ENCODE measurements at places on chromosomes 2 and 18.
A peak's percentile ranks its signal among the peaks of the same experiment; 100 is the strongest.

DNA sequence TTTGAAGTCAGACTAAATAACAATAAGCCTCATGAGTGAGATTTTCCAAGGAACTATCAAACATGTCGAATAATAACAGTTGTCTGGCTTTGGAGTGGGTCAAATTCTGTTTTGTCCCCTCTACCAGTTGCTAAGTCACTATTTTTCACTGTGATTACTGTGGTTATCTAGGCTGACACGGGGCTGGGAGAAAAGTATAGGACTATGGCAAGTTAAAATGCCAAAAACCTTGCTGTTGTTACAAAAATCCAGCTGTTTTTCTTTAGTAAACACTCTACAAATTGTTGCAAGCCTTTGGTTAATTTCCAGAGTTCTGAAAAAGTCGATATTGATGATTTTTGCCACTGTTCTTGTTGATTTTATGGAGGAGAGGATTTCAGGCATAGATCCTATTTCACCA is 1.5 kb downstream of the CFAP210 start:
- DNase-seq, result no peak

DNA sequence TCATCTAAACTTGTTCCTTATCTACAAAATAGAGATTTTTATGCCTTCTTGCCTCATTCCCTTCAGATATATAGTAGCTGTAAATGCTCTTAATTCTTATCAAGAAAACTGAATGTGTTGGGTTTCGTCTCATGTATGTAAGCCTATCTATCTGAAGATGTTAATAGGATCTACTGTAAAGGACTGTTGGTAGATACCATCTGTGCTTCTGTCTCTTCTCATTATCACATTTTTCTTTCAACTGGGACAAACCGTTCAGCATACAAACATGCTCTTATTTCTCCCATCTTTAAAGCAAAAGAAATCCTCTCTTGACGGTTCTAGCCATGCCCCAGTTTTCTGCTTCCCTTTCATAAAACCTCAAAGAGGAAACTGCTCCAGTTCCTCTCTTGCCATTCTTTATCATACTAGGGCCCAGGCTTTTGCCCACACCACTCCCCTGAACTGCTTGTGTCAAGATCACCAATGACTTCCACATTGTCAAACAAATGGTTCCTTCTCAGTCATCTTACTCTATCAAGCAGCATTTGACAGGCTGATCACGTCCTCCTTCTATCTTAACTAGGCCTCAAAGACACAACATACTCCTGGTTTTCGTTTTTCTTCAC is 88.7 kb downstream of the ARHGEF33 start:
- DNase-seq, result no peak

DNA sequence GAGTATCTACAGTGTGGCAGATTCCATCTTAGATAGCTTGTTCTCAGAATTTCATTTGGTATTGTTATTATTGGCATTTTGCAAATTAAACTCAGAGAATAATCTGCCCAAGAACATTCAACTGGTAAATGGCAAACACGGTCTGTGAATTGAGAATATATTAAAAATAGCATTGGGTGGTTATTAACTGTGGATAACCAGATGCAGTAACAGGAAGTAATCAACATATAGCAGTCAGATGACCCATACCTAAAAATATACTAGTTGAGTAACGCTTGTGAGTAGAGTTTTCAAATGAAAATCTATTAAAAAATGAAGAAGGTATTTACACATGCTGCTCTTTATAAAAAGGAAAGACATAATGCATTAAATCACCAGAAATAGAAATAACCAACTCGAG is 129.5 kb downstream of the ZNF804A start:
- no peak for DNase-seq

DNA sequence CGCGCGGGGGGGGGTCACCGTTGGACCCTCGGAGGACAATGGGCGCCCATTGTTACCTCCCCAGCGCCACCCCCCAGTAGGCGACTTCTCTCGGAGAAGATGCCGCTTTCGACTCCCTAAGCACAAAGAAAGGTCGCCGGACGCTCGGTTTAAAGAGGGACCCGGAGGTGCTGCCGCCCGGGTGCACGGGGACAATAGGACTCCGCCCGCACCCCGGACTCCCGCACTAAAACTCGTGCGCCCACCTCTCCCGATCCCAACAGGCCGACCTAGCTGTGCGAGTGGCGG is 318 bp upstream of the CDC42EP3 start:
- no peak for DNase-seq

- no peak for DNase-seq
These were observed 72.4 kb downstream of the PRKCE start for GRCh38 chr2:45723857-45724256.

- no peak for DNase-seq
These were observed 14.7 kb downstream of the RALB start for GRCh38 chr2:120267348-120267747.

DNA sequence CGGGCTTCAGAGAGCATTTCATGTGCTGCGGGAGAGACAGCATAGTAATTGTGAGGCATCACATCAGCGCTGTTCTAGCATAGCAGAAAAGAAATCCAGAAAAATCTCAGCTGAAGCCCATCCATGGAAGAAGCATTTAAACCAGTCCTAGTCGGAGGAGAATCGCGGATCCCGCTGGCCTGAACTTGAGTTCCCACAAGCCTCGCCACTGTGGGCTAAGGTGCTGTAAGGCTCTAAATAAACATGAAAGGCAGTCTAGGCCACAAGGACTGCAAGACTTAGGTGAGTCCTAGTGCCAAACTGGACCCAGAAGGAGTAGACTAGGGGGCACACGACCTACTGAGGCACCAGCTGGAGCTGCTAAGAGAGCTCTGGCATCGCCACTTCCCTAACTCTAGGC is 1225.3 kb upstream of the CHAC2 start:
- DNase-seq, result no peak

- no peak for DNase-seq
These were observed 102.8 kb downstream of the SMAD7 start for GRCh38 chr18:48847807-48848486.

DNA sequence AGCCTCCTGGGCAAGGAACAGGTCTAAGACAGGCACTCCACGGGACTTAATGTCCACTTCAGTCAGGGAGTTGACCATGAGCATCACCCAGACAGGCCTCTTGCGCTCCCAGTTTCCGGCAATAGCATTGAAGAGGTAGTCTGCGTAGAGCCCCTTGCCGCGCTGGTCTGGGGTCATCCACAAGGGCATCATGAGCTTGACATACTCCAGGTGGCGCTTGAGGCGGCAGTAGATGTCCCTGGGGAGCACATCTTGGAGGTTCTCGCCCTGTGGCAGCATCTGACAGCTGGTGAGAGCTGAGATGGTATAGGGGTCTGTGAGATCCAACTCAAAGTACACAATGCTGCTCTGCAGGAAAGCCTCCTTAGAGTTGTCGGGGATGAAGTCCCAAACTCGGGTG is 10.6 kb downstream of the TRABD2A start:
- no peak for DNase-seq

GRCh38 chr18:76491473-76491775 is 3.6 kb downstream of the ZNF516 start:
- DNase-seq, result peak; percentile 21

DNA sequence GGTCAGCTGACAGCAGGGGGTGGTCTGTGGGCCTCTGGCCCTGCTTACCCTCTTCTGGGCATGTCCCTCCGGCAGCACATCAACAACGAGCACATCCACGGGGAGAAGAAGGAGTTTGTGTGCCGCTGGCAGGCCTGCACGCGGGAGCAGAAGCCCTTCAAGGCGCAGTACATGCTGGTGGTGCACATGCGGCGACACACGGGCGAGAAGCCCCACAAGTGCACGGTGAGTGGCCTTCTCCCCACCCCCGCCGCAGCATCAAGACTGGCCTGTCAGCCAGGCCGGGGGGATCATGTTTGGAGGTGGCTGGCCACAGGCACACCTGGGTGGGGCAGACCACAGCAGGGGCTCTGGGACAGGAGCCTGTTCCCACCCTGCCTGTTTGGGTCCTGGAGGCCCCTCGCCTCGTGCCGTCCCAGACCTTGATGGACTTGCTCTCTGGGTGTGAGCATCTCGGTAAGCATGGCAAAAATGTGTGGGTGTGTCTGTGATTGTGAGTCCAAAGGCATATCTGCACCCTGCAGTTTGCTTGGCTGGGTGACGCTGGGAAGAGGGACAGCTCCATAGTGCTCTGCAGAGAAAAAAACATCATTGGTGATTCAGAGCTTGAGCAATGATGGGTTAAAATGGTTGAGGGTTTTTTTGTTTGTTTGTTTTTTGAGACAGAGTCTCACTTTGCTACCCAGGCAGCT is 242.8 kb downstream of the GLI2 start:
- DNase-seq, result no peak

- DNase-seq, result no peak
These were observed 23.7 kb downstream of the RTP5 start for GRCh38 chr2:241893265-241893664.

DNA sequence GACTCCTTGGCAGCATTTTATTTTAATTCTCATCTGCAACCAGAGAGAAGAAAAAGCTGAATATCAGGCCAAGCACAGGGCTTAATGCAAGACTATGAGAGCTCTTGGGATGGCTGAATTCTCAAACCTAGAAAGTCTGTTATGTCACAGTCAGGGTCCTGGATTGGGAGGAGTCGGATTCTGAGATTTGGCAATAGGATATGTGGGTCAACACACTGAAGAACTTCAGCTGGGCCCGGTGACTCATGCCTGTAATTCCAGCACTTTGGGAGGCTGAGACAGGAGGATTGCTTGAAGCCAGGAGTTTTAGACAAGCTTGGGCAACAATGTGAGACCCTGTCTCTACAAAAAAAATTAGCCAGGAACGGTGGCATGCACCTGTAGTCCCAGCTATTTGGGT is 102.4 kb downstream of the COL3A1 start:
- DNase-seq, result no peak

GRCh38 chr2:6793371-6793770 is 72.3 kb downstream of the CMPK2 start:
- no peak for DNase-seq

DNA sequence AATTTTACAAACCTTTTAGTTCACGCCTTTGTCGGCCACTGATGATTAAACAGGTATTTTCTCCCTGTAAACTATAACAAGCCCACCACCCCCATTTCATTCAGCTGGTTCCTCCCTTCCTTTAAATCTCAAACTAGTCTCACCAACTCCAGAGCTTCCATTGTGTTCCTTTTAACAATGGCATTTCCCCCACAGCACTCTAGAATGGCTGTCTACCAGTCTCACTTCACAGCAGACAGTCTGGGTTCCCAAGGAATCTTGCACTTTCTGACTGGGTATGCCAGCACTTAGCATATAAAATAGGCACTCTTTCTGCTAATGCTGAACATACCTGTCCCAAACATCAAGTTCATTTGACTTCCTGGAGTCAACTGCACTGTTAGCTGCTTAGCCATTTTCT is 75.3 kb downstream of the CCDC93 start:
- DNase-seq, result peak; percentile 22

DNA sequence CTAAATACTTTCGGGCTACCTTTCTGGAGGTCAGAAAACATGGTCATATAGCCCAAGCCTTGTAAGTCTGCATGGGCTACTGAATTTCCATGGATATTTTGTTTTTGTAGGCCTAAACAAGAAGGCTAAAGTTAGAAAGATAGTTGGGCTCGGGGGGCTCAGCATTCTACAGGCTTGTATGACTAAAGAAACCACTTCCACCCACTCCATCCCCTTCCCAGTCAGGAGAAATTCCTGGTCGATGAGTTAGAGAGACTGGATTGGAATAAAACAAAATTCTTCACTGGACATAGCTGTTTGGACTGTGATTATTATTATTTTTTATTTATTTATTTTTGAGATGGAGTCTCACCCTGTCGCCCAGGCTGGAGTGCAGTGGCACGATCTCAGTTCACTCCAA is 539.4 kb upstream of the TNP1 start:
- DNase-seq, result peak; percentile 1

GRCh38 chr2:219689676-219690628 is 62.5 kb downstream of the SLC4A3 start:
- DNase-seq, result peak; percentile 52

- no peak for DNase-seq
These were observed 64.1 kb upstream of the ZNF532 start for GRCh38 chr18:58800582-58800981.

GRCh38 chr2:240042740-240043139 is 10.6 kb downstream of the OR6B3 start:
- no peak for DNase-seq

- DNase-seq, result no peak
These were observed 18.1 kb upstream of the PKDCC start for GRCh38 chr2:42029639-42030199.

DNA sequence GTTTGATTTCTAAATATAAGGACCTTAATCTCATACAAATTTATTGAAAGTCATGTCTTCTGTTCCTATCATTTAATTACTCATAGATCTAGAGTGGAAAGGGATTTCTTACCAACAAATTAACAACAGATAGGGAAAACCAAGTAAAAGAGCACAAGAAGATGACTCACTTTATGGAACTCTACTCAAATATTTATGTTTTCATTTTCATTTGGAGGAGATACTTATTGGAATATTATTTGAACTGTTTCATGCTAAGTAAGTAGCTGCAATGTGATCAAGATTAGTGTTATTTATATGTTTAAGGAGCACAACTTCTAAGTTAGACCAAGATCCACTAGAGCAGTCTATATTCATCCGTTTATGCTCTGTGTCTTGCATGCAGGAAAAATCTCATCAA is 1.3 kb downstream of the NT5C1B start:
- no peak for DNase-seq

GRCh38 chr2:62143696-62144095 is 52.2 kb upstream of the B3GNT2 start:
- no peak for DNase-seq

DNA sequence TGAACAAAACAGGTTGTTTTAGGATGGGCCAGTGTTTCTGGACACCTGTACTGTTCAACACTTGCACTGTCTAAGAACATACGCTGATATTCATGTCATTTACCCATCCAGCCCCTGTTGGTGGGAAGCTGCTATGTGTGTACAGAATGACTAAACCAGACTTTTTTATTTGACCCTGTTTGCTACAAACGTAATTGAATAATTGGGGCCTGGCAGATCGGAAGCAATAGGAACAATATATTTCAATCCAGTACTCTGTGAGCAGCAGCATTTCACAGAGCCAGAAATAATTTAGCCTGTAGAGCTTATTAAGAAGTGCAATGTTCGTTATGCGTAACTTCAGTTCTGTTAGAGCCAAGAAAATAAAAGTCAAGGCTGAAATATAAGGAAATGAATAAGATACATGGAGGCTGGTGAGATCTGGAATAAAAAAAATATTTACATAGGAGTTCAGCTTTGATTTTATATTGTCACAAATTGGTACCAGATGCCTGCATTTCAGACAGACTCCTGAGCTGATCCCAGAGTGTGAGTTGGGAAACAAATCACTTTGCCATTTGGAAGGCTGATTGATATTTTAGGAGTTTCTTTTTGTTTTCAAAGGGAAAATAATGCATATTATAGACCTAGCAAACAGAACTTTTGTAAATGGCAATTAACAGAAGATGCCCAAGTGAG is 19.7 kb downstream of the CABLES1 start:
- no peak for DNase-seq

GRCh38 chr2:109256921-109257320 is 127.9 kb downstream of the SH3RF3 start:
- no peak for DNase-seq
